Brain (organoid and tissue), 16 donors: ENCODE measurements at places on chromosomes 7 and 10.

DNA sequence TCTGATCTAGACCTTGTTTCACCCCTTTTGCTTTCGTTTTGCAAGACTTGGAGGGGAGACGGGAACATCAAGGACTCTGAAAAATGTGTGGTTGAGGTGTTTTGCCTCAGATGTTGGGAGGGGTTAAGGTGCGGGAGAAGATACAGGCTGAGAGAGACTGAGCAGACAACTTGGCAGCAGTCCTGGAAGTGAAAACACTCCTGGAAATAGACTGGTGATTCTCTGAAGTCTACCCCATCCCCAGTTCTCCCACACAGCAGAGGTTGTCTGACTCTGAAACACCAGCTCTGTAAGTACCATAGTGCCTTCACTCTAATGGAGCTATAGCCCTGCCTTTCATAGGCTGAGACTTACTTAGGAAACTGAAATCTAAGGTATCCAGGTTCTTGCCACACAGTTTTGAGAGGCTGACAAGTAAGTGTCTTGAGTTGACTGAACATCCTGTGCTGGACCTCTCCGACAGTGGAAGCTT is 152.5 kb downstream of the PPP1R9A start:
- no peak for DNase-seq

- no peak for DNase-seq
Measured at GRCh38 chr10:10138685-10139084, 879.0 kb upstream of the CELF2 start.

GRCh38 chr10:120980279-120981255 is 129.4 kb downstream of the WDR11 start:
- no peak for DNase-seq

- DNase-seq = peak; percentile 81
Measured at GRCh38 chr7:2451171-2452073, 24.8 kb downstream of the GRIFIN start.
